ENCODE measurements at places on chromosomes 2 and 18. TPM values are rescaled to one million over a fixed set of nuclear protein-coding genes. Genes with fewer than 3 reads are reported as not detected.

DNA sequence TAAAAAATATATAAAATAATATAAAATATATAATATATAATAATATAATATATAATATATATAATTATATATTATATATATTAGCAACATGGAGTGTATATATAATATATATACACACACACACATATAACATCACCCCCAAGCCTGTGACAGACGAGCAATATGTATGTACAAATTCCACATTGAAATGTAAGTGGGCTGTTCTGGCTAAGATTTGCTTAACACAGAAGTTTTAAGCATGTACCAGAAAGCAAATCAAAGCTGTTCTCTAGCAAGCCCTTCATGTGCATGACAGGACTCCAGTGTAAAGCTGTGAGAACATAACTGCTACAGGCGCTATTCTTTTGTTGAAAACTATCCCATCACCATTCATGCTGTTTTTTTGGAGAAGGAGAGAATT, 261.7 kb upstream of the TNP1 start:
- H3K4me1 ChIP-seq, result no peaks in the 10 kb centered on the region
- peaks cover 3% of the 10 kb centered on the region for H3K27me3 ChIP-seq
- H3K36me3 ChIP-seq, result no peaks in the 10 kb centered on the region
- no peak for DNase-seq
- no peak overlapping the region for H3K4me3 ChIP-seq
- H3K27ac ChIP-seq, result no peak overlapping the region

- H3K4me3 ChIP-seq, result no peak overlapping the region
- no peak overlapping the region for H3K27ac ChIP-seq
- H3K27me3 ChIP-seq, result no peaks in the 10 kb centered on the region
- DNase-seq, result no peak
Measured at GRCh38 chr2:195456771-195457170, 200.3 kb upstream of the SLC39A10 start.

DNA sequence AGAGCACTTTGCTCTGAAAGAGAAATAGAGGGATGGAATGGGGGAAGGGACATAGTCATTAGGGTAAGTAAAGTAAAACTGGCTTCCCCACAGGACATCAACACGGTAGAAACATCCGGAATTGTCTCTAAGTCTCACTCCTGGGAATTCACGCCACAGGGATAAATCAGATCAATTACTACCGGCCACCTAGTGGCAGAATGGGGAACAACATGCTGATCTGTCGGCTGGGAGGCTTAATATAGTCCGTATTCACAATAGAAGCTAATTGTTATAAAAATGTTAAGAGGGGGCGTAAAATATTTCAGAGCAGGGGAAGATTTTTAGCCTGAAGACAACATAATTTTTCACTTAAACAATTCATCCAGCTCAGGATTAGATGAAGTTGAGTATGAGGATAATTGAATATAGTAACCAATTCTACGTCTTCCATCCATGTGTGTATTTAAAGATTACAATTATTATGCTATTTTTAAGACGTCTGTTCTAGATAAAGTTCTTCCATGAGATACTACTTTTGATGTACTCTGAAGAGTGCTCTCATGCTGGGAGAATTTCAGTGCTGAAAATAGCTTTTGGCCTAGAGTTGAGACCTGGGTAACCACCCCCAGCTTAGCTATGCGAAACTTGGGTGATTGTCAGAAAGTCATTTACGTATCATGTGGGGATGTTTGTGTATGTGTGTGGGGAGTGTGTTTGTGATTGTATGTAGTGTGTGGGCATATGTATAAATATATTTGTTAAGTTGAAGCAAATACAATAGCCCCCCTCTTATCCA, 65.7 kb downstream of the LRRTM1 start:
- no peaks in the 10 kb centered on the region for H3K27me3 ChIP-seq
- no peak overlapping the region for H3K4me3 ChIP-seq
- DNase-seq, result no peak

The MYO5B gene
- not detected for polyA plus RNA-seq

Measured in CD14-positive monocyte (primary cell).